ENCODE measurements at places on chromosomes 3 and 15. TPM values are rescaled to one million over a fixed set of nuclear protein-coding genes. Genes with fewer than 3 reads are reported as not detected.

DNA sequence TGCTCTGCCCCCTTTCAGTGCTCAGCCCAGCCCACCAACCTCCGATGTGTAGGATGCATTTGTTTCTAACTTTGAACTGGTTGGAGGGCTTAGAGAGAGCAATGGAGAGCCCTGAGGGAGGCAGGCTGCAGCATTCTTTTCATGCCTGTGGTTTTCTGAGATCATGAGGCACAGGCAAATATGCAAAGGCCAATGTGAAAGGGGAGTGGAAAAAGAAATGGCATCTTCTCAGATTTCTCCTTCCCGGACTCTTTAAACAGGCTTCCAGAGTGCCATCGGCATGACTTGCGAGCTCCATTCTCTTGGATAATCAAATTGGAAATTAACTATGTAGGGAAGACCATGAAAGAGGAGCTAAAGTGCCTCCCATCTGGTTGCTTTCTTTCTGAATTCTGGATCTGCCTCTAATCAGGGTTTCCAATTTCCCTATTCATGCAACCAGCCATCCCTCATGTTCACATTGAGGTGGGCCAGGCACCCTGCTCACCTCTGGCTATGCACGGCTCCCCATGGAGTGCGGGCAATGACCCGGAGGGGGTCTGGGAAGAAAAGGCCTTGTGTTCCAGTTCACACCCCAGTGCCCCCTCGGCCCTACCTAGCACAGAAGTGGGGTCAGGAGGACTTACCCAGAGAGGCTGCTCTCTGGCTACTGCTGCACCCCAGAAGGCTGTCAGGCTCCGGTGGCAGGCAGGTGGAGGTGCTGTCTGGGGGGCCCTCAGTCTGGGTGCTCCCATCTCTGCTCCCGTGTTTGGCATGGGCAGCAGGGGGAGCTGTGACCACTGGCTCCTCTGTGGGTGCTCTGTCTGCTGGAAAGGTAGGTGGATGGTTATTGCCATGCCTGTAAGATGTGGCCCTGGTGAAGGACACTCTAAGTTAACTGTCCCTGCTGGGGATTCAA is 16.1 kb downstream of the AMOTL2 start:
- no peak for DNase-seq

GRCh38 chr3:52481819-52482521 is 13.2 kb upstream of the STAB1 start:
- DNase-seq = no peak

The GRAMD2A gene
- total RNA-seq = not detected

The GPR156 gene
- total RNA-seq = not detected

DNA sequence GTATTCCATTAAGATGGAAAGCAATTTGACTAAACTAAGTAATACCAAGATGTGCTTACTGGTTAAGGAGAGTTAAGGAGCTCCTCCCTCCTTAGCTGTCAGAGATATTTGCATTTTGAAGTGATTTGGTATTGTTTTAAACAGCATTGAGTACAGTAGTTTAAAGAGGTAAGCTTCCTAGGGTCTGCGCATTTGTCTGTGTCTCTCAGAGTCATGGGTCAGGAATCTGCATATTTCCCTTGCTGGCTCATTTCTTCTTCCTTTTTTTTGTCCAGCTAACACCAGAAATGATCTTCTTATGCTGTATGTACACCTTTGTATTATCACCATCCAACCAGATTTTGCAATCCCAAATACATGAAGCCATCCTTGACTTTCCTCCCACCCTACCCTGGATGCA is 163.0 kb upstream of the BFSP2 start:
- no peak for DNase-seq

The ERICH6 gene
- not detected for total RNA-seq

DNA sequence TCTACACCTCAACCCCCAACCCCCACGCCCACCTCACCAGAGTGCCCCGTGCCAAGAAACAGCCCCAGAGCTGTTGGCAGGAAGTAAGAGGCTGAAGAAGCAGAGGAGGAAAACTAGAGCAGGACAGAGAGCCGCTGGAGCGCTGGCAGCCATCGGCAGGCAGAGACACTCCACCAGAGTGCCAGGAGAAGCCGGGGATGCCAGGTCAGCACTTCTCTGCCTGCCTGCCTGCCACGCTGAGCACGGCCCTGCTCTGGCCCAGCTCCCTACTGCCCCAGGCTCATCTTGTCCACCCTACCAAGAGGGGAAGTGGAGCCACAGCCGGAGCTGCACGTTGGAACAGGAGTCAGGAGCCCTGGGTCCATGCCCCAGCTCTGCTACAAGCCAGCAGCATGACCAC is 29.7 kb downstream of the CACNA2D2 start:
- no peak for DNase-seq

The PLA2G4D gene
- not detected for total RNA-seq

- no peak for DNase-seq
Observed at GRCh38 chr3:189629803-189630455, 1.3 kb upstream of the TP63 start.

- DNase-seq = no peak
Observed at GRCh38 chr15:64191971-64192830, 29.4 kb upstream of the PPIB start.

The VGLL3 gene
- total RNA-seq = not detected

GRCh38 chr3:56467108-56467507 is 1.2 kb downstream of the ERC2 start:
- no peak for DNase-seq

DNA sequence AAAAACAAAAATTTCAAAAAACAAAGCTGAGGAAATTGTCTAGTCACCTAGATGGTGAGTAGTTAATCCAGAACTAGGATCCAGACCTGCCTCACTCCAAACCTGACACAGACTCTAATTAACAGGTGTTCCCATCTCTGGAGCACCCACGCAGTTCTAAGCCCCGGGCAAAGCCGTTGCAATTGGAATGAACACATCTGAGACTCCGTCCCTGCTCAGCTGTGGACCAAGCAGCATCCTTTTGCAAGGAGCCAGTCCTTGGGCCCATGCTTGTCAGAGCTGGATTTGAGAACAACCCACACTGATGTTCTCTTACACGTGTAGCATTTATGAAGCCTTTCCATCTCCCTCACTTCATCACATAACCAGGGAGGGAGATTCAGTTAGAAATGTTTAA is 54.8 kb downstream of the LMCD1 start:
- DNase-seq = no peak

DNA sequence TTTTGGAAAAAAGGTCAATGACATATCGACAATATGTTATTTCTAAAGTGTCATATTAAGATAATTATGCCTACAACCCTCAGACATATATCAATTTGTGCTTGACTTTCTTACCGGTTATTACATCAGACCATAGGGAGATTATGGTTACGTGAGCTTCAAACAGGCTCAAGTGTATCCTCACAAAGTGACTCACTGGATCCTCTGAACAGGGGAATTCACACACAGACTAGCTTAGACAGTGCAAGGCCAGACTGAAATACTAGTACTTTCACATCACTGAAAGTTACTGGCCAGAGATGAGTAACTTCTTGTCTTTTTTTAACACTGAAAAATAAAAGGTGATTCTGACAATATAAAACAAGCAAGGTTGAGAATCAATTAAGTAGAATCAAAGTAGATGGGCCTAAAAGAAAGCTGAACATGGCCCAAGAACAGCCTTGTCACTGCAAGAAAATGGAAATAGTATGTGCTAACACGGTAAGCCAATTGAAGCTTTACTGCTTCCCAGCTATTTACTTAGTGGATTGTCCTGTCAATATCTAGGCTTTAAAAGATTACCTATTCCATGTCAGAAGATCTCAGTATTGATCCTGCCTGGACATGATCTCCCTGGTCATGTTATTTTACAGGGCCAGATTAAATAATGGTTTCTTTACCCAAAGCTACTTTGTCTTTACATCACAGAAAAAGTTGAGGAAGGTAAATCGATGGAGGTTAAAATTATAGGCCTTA is 848.6 kb downstream of the ROBO1 start:
- no peak for DNase-seq

The SH2D7 gene
- total RNA-seq = not detected

DNA sequence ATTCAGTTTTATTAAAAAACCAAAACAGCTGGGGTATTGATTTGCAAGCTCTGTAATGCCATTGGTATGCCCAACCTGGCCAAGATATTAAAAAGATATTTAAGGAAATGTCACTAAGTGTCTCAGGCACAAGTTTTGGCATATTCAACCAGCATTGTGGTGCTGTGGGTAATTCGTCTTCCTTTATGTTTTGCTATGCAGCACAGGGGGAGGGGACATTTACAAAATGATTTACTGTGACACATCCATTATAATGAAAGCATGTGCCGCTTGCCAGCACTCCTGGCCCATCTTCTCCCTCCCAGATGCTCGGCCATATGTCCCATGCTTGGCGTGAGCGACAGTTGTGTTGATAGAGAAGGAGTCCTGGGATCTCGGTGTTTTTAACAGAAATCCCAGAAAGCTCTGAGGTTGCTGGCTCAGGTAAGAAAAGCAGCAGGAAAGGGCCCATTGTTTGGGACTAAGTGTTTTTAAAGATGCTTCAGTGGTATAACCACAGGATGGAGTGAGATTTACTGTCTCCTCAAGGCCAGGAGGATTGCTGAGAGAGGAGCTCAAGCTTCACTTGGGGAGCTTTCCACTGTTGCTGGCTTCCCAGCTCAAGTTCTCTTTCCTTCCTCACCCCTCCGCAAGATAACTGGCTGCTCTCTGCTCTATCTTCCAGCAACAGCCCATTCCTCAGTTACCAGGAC is 158.2 kb upstream of the TSC22D2 start:
- DNase-seq = no peak

GRCh38 chr15:77819851-77820728 is 187.4 kb upstream of the LINGO1 start:
- no peak for DNase-seq

- DNase-seq = no peak
Observed at GRCh38 chr15:75174102-75174501, 27.6 kb upstream of the C15orf39 start.

DNA sequence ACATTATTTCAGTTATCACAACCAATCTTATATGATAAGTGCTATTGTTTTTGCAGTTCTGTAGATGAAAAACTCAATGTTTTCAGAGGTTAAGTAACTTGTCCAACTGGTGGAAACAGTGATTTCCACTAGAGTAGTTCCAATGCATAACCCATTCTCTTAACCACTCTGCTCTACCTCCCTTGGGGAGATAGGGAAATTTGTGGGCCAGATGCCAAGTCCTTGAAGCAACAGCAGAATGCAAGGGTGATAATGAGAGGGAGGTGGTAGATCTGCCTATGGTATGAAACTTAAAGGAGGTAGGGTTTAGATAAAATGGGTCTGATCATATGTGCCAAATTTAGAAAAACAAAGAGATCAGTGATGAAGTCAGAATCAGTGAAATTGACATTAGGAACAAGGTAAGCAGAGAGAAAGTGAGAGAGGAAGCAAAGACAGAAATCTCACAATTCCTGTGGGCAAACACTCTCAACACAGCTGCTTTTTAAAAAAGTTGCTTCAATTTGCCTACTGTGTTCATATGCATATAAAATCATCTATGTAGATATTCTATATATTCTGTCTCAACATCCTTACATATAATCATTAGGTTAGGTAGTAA is 50.5 kb upstream of the UBP1 start:
- DNase-seq = no peak

GRCh38 chr15:31977812-31978661 is 52.3 kb upstream of the CHRNA7 start:
- peak; percentile 33 for DNase-seq
